ENCODE measurements at places on chromosomes 1 and 21.

GRCh38 chr21:44977616-44978340, 37.9 kb downstream of the SLX9 start:
- no peak for DNase-seq

DNA sequence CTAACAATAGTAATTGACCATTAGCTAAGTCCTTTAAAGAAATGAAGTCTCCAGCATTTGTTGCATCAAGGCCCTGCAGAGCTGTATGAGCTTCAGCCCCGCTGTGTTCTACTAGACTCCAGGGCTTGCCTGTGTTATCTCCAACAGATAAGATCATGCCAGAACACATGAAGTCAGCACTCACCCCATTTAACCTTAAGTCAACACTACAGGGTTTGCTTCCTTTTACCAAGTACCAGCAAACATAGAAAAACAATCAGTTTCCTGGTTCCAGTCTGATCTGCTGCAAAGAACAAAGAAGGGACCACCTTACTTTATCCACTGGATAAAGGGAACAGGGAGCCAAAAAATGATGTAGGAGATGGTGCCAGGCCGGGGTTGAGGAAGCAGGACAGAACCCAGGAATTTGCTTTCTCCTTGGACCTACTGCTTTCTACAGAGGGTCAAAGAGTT, 41.3 kb upstream of the ENAH start:
- DNase-seq, result no peak

DNA sequence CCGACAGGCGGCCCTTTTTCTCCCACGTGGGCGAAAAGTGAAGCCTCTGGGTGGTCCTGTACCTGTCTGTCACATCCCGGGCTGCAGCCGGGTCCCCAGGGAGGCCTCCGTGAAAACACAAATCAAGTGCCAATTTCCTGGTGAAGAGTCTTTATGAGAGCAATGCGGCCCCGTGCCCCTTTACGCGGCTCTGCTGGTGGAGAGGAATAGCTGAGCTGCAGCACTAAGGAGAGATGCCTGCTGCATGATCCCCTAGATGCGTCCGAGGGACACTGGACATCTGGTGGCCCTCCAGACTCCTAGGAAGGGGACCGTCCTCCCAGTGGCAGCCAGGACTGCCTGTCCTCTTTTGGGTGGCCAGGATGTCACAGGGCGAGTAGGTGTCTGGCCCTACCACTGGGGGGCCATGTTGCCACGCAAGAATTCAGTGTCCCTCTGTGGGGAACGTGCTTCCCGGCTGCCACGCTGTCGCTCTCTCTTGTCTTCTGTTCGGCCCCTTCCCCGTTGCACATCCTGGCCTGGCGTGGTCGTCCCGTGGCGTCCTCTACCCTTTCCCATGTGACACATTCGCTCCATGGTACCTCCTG, 38.7 kb downstream of the COL18A1 start:
- DNase-seq, result no peak

DNA sequence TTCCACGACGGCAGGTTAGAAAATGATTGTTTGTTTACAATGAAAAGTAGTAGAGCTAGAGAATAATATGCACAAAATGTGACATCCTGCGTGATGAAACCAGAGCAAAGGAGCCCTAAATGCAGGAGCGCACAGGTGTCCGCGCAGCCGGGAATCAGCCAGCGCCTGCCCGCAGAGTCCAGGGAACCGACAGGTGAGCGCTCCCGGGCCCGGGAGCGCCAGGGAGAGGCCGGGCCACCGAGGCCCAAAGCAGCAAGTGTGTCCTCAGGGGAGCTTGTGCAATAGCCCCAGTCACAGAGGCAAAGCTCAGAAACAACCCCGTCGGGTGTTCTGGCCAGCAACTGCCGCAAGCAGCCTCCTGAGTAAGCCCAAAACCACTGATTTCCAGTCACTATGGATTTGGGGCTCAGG, 789 bp upstream of the GALE start:
- no peak for DNase-seq

DNA sequence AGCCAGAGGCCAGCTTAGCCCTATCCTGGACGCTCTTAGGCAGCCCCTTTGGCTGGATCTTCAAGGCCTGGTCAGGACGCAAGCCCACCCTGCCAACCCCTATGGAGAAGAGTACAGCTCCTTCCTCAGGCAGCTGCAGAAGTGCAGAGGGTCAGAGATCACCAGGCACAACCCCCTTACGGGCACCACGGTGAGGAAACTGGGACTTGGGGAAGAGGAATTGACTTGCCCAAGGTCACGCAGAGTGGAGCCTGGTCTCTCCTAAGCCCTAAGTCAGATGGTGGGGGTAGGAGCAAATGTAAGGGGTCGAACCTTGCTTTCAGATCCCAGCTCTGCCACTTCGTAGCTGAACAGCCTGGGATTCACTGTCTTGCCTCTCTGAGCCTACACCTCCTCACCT, 3.7 kb downstream of the E2F2 start:
- no peak for DNase-seq

DNA sequence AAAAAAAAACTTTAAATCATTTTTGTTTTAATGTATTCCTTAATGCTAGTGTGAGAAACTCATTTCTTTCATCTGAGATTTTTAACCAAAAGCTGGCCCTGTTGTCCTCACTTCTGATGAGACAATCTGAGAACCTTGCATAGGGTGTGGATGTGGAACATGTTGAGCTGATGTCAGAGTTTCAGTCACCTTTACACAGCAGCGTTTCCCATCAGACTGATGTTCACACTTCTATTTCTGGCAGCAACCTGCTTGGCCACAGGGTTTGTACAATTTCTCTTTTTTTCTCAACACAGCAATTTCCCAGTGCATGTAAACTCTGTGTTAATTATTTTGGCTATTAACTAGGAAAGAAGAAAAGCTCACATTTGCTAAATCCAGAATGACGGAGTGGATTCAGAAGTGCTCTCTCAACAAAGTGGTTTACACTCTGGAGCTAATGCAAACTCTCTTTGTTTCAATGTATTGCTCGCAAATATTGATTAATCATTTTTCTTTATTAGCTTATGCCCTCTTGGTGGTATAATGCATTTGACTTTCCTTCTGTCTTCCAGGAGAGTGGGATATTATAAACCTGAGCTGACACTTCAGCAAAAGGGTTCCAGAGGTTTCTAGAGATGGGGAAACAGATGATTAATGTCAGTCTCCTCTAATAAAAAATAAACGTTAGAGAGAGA, 70.5 kb upstream of the HSPA13 start:
- DNase-seq, result no peak

DNA sequence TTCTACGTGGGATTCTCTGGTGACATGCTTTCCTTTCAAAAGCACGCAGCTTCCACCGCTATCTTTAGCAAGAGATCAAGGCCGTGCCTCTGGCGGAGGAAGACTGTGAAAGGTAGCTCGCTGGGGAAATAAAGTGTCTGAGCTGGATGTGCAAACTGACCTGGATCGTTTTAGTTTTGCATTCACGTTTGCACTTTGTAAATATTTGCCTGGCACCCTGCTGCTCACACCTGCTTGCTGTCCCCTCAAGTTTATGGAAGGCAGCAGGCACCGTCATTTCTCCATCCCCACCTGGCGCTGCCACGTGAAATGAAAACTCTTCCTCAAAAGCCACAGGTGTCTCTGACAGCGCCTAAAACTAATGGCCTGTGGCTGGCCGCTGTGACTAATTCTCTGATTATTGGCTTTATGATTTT, 44.0 kb upstream of the TARDBP start:
- DNase-seq, result no peak
